ENCODE measurements at places on chromosomes 5 and 9. TPM values are rescaled to one million over a fixed set of nuclear protein-coding genes. Genes with fewer than 3 reads are reported as not detected.
A peak's percentile ranks its signal among the peaks of the same experiment; 100 is the strongest.

DNA sequence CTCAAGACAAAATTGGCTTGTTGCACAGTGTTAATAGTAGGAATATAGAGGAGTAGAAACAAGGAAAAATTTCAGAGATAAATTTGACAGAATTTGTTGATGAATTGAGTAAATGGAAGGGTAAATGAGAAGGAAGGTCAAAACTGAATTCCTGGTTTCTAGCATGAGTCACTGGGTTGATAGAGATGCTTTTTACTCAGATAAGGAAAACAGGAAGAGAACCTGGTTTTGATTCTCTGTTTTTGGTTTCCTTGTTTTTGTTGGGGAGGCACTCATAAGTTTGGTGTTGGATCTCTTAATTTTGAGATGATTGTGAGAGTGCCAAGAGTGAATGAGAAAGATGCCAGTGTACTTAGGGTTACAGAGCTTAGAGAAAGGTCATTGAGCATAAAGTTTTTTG lies 7.1 kb downstream of the LRRC70 start:
- DNase-seq, result peak; percentile 17

- DNase-seq, result no peak
These were observed 172.8 kb downstream of the NR3C1 start for GRCh38 chr5:143230676-143230996.

DNA sequence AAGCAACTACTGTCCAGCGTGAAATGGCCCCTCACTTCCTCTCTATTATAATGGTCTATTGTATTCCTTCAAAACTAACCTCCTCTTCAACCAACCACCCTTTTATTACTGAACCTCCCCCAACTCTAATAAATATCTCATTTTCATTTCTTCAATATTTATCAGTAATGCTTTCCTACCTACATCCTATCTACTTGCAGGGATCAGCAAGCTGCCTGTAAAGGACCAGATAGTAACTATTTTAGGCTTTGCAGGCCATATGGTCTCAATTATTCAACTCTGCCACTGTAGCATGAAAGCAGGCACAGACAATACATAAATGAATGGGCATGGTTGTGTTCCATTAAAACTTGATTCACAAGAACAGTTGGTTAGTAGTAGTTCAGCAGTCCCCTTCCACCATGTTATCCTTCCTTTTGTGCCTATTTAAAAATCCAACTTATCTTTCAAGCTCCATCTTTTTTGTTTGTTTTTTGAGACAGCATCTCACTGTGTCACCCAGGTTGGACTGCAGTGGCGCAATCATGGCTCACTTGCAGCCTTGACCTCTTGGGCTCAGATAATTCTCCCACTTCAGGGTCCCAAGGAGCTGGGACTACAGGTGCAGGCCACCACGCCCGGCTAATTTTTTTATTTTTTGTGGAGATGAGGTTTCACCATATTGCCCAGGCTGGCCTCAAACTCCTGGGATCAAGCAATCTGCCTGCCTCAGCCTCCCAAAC lies 45.8 kb downstream of the PCDHGC5 start:
- no peak for DNase-seq

The LCN12 gene
- total RNA-seq, result 0.07 TPM

DNA sequence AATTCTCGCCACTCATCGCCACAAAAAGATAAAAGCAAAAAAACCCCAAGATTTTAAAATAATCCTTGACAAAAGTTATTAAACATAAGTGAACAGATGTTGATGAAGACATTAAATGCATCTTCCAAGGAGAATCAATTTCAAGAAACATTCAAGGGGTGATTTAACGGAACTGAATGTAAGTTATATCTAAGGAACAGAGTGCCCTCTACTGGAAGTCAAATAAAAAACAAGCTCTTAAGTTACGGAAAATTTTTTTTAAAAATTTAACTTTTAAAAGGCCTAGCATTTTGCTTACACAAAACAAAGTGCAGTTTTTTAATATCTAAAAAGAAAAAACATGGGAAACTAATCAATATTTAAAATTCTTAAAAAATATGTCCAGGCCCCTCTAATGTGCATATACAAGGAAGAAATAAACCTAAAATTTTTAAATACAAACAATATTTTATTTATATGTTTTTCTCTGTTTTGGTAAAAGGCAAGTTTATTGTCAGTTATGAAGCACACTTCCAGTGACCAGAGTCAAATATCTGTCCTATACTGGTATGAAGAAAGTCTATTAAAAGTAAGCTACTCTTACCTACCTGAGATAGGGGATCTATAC lies 28.0 kb downstream of the TEX10 start:
- DNase-seq, result peak; percentile 28

- no peak for DNase-seq
These were observed 379.5 kb upstream of the EDIL3 start for GRCh38 chr5:84764227-84764626.

The SLC35D2 gene
- total RNA-seq, result 42.4 TPM

- peak; percentile 6 for DNase-seq
These were observed 159.1 kb upstream of the ACOT12 start for GRCh38 chr5:81552852-81553566.

The NXNL2 gene
- total RNA-seq, result 1.2 TPM

GRCh38 chr5:101539315-101539714 lies 636.2 kb upstream of the ST8SIA4 start:
- DNase-seq, result no peak

- DNase-seq, result no peak
These were observed 743.5 kb downstream of the DNAH5 start for GRCh38 chr5:13201022-13201421.

The ZFP2 gene
- total RNA-seq, result not detected

- DNase-seq, result no peak
These were observed 146.3 kb upstream of the RGMB start for GRCh38 chr5:98627121-98627520.

The OR1J2 gene
- not detected for total RNA-seq

DNA sequence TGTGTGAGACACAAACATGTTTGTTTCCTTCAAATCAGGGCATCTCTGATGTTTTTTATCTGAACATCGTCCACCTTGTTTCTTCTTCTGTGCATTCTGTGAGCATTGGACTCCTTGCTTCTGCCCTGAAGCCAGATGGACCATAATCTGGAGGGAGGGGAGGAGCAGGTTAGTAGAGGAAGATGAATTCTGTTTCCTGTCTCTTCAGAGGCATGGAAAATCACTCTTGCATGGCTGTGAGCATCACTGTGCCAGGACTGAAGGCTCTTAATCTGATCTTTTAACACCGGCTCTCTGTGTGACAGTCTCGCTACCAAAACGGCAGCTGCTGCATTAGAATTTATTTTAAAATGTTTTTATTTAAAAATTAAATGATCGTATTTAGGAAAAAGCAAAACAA lies 43.3 kb downstream of the TLE4 start:
- DNase-seq, result no peak

GRCh38 chr9:7580568-7580967 lies 219.0 kb downstream of the DMAC1 start:
- no peak for DNase-seq

The NTNG2 gene
- total RNA-seq, result 5.7 TPM

The CDC25C gene
- 25.4 TPM for total RNA-seq

- no peak for DNase-seq
These were observed 174.0 kb downstream of the NR2F1-AS1 start for GRCh38 chr5:93406971-93407401.

DNA sequence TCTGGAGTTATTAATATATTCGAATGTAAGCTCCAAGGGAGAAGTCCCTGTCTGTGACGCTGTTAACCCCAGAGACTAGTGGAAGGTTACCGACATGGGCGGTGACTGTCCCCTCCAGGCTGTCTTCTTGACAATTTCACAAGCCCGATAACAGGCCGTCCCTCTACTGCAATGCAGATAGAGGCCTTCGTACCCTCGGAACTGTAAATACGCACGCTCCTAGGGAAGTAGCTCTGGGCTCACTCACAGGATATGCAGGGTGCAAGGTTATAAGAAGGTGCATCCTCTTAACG lies 680 bp upstream of the RFK start:
- DNase-seq, result peak; percentile 56

The REEP2 gene
- total RNA-seq, result 37.7 TPM

- DNase-seq, result no peak
These were observed 20.4 kb downstream of the IL12B start for GRCh38 chr5:159309689-159310433.

DNA sequence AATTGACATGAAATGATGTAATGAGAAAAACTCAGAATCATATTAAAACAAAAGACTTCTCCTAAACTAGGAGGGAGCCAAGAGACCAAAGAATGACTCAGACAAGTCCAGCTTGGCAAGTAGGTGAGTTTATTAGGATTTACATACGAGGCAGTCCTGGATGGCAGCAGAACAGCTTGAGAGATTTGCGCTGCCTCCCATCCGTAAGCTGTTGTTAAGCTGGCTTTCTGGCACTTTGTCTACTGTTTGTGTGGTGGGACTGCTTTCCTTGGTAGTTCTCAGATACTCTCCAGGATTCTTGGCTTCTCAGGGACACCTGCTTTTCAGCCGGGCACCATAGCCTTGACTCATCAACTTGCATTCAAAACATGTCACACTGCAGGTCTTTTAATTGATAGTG lies 57.6 kb downstream of the COX7C start:
- DNase-seq, result no peak

- DNase-seq, result no peak
These were observed 274.3 kb downstream of the AOPEP start for GRCh38 chr9:95000821-95001220.

The CYLC2 gene
- not detected for total RNA-seq

DNA sequence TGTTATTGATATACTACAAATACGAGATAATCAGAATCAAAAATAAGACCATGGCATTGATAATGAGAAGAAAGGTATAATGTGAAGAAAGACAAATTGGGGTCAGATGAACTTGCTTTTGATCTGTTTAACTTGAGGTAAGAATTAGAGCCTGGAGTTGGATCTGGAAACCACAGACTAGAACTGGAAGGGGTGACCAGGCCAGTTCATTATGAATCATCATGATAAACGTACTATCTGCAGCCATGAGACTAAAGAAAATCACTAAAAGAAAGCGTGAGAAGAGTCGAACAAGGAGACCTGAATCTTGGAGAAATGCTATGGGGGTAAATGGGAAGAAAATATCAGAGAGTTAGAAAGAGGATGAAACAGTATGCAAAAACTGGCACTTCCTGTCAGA lies 967.5 kb downstream of the NR2F1-AS1 start:
- peak; percentile 67 for DNase-seq

DNA sequence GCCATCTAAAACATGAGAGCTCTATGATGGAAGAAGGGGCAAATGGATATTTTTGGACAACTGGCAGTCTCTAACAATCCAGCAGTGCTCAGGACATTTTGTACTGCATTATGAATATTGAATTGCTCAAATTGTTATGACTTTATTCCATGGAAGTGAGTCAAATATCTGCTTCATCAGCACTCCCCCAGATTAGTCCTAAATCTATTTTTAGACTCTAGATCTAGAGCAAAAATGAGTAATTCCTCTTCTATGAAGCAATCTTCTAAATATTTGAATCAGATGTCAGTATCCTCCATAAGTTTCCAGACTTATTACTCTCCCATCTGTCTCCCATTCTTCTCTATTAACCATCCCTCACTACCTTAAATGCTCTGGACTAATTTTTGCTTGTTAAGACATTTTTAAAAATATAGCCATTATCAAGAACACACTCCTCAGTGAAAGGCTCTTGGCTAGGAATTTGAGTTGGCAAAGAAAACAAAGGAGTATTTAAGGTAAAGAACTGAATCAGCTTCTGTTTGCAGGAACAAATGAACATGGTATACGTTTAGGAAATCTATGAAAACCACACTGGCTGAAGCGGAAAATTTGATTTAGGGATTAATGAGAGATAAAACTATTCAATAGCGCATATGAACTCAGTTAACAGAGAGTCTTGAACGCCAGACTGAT lies 300.9 kb downstream of the MCTP1 start:
- peak; percentile 18 for DNase-seq

- no peak for DNase-seq
These were observed 20.0 kb upstream of the GDNF start for GRCh38 chr5:37859805-37860204.

The PRRX2 gene
- not detected for total RNA-seq

The SHISAL2B gene
- not detected for total RNA-seq

DNA sequence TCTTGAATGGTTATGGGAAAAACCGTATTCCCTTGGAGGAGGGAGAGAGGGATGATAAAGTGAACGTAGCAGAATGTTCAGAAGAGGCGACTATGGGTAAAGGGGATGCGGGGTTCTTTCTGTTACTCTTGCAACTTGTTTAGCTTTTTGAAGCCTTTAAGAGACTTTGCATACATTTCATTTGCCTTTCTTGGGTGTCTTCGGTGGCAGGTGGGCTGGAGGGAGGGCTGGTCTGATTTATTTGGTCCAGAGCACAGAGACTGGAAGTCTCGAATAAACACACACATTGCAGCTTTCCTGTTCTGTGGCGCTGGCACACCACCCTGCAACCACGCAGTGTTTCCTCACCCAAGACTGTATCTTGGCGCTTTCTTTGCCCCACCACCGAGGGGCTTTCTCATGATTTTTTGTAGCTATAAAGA lies 23.2 kb downstream of the TTF1 start:
- no peak for DNase-seq

The CKMT2 gene
- total RNA-seq, result 4.7 TPM

The NUTM2G gene
- not detected for total RNA-seq

- no peak for DNase-seq
These were observed 9.3 kb upstream of the NEUROG1 start for GRCh38 chr5:135545099-135545498.

The DBH gene
- total RNA-seq, result 0.02 TPM

- no peak for DNase-seq
These were observed 24.3 kb downstream of the PTPDC1 start for GRCh38 chr9:94108584-94108983.

- no peak for DNase-seq
These were observed 340.6 kb downstream of the ASTN2 start for GRCh38 chr9:117074342-117074662.

The PITX1 gene
- 43.7 TPM for total RNA-seq

DNA sequence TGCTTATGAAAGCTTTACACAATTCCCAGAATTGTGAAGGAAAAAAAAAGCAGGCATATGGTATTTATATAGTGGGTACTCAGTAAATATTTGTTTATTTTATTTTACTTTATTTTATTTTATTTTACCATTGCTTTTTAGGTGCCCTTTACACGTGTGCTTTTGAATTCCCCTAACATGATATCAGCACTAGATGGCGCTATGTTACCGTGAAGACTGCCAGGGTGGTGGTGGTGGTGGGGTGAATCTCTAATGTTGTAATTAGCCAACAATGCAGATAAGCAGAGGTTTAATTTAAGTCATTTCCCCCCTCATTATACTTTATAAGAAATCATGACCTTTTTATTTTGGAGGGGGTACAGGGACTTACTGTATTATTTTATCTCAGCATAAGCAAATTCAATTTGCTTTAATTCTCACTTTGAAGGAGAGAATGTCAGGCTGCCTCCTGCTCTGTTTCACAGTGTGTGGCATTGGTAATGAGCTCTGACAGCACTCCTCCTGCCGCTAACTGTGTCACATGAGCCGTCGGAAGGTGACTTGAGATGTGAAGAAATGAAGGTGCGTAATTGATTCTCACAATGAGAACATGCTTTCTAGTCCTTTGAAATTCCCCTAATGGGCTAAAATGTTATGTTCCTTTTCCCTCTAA lies 165.6 kb downstream of the YTHDC2 start:
- DNase-seq, result peak; percentile 22

DNA sequence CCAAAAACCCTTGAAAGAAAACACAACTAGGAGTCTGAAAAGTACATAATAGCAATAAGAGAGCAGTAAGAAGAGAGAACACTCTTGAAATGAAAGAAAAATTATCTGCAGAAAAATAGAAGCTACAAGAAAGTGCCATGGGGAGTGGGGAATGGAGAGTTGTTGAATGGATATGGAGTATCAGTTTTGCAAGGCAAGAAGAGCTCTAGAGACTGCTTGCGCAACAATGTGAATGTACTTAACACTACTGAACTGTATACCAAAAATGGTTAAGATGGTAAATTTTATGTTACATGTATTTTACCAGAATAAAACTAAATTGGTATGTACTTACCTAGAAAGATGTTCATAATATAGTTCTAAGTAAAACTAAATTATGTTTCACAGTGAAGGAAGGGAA lies 54.8 kb upstream of the RASGRF2 start:
- no peak for DNase-seq

The KIF3A gene
- total RNA-seq, result 16.4 TPM
